Activated T-helper 1 cell treated with anti-CD3 and anti-CD28 coated beads, Interleukin-12 subunit alpha, Interleukin-12 subunit beta, Interleukin-2, Interleukin-4 antibody, amounts not matched to agents 30 ng/mL and 10 ng/mL and 1 ng/mL, durations not matched to agents 14 hours and 24 hours and 36 hours (primary cell): ENCODE measurements at places on chromosomes 6 and 20.
A peak's percentile ranks its signal among the peaks of the same experiment; 100 is the strongest.

DNA sequence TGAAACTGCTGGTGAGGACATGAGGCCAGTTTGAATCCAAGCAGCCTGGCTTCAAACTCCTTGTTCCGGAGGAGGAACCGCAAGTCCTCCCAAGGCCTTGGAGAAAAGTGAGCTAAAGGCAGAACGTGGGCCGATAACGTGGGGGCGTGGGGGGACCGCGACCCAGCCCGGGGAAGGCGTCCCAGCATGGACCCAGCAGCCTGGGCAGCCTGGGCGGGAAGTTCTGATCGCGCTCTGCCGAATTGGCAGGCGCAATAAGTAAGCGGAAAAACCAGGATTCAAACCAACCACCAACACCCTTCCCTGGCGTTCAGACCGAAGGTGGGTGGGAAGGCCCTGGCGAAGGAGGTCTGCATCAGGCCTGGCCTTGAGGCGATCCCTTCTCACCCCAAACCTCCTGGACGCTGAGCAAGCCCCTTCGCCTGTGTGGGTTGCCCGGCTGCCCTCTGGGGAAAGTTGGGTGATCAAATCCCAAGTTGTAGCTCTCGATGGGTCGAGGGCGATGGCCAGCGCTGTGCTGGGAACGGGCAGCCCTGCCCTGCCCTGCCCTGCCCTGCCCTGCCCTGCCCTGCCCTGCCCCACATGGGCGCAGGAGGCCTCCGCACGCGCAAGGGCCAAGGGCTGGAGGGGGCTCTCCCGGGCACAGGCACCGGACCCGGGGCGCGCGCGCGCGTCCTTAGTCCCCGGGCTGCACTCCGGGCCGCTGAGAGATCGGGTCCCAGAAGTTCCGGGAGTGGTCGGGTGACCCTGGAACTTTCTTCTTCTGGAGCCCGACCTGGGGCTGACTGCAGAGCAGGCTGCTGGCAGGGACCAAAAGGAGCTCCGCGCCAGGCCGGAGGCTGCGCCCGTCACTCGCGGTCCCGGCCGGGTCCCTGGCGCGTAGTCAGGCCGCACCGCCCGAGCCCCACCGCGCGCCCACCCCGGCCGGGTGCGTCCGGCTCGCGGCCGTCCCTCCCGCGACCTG lies 637 bp upstream of the SLC22A3 start:
- no peak for DNase-seq

DNA sequence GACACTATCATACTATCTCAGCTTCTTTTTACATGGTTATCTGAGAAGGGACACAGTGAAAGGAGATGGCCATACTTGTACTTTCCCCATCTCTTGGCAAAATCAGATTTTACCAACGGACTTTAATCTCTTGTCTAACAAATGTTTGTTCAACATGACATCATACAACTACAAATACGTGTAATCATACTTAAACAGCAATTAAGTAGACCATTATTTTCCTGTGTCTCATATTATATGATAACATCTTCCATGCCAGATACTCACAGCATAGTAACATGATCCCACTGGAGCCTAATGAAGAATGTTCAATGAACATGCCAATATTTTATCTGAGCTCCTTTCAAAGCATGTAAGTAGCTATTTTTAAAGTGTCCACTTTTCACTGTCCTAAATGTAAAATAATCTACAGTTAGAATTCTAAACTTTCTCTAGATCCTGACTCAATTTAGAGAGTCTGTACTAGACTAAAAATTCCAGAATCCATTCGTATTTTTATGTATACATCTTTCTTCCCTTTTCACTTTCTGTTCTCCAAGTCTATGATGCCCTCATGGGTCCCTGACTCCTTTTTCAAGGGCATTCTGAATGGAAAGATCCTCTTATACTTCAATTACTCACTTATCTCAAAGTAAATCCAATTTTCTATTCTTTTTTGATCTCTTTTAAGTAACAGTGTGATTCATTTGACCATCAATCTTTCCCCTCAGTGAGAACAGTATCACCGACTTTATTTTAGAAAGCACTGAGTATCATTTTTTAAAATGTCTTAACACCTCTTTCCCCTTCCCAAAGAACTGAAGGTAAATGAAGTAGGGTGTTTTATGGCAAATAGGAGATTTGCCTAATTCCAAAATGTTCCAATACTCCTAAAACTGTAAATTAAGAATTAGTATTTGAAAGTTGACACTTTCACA lies 133.5 kb downstream of the CDK19 start:
- DNase-seq: no peak

- DNase-seq: no peak
Measured at GRCh38 chr6:35690484-35690883, 1.8 kb upstream of the FKBP5 start.

DNA sequence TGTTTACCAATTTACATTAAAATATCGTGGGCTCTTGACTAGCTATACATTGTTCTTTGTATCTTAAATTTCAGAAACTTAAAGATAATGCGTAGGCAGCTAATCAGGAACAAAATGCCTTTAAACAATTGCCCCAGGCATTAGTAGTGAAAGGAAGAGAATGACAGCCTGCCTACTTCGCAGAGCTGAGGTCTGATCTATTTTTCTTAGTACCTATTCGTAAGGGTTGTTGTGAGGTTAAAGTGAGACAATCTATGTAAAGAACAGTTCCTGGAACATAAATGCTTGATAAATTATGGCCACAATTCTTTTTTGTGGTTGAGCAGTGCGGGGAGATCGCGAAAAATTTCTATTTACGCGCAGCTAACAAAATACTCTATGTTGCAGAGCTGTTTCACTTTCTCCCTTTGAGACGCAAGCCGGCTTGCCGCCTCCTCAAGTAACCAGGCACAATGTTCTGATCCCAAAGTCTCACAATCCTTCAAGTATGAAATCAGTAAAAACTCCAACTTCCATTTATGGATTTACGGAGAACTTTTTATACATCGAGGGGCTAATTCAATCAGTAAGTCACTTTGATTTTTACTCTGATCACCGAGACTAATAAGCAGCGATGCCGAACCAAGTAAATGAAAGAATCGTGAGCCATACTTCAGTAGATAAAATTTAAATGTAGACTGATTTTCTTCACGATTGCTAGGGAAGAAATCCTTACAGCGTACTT lies 878 bp upstream of the PNRC1 start:
- peak; percentile 56 for DNase-seq

- DNase-seq: no peak
Measured at GRCh38 chr6:151026041-151026663, 160.7 kb downstream of the MTHFD1L start.

GRCh38 chr6:162685586-162685985 lies 42.0 kb downstream of the PRKN start:
- no peak for DNase-seq

GRCh38 chr6:23731609-23732008 lies 394.4 kb upstream of the NRSN1 start:
- DNase-seq: no peak

- no peak for DNase-seq
Measured at GRCh38 chr20:54068966-54069365, 1.4 kb downstream of the BCAS1 start.

DNA sequence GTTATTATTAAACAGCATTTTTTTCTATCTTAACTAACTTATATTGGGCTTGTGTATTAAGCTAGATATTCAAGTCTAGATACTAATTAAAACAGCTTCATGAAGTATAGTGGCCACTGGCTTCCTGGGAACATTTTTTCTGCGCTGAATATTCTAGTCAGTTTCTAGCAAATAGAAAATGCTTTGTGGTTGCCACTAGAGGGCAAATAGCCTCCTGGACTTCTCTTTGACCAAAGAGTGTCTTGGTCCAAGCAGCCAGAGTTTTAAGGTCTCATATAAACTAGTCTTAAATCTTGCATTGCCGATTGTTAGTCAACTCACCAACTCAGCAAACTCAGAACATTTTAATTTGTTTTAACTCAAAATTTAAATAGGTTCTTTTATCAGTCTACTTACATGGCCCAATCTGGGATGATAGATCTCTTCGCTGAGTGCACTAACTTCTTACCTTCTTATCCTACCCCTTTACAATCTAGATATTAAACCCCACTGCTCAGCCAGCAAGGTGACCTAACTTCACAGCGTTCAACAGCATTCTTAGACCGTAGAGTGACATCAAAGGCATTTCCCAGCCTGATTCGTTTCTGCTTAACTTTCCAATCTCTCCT lies 24.6 kb upstream of the ID4 start:
- no peak for DNase-seq

GRCh38 chr6:25167961-25168360 lies 111.2 kb upstream of the CARMIL1 start:
- DNase-seq: no peak

DNA sequence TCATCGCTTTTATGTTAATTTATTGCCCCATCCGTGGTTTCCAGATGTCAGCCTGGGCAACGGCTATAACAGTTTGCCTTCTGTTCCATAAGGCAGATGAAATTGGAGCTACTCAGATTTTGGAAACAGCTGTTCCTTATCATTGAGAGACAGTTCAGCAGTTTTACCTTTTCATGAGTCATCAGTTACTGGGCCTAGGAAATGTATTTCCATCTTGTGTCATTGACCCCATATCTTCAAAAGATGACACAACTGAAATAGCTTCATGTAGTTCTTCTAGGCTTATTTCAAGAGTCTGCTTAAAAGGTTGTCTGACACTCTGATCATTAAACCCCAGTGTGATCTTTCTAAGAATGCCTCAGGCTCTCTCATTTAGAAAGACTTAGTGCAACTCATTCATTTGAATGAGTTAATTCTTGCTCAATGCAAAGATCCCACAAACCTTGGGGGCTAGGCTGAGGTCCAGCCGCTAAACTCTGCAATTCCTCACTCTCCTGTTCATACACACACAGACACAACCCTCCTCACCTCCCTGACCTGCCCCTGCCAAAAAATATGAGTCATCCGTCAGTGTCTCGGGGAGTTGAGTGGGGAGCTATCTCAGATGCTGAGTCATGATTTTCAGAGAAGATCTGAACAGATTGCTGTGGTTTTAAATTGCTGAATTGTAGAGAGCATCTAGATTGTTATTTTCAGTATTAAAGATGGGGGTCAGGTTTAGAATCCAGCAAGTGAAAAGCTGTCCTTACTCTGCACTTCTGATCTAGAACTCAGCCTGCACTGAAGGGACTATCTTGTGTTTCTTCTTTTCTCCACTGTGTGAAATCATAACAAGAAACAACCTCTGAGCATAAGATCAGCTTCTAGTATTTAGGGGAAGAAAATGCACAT lies 61.8 kb downstream of the RPP40 start:
- peak; percentile 26 for DNase-seq

DNA sequence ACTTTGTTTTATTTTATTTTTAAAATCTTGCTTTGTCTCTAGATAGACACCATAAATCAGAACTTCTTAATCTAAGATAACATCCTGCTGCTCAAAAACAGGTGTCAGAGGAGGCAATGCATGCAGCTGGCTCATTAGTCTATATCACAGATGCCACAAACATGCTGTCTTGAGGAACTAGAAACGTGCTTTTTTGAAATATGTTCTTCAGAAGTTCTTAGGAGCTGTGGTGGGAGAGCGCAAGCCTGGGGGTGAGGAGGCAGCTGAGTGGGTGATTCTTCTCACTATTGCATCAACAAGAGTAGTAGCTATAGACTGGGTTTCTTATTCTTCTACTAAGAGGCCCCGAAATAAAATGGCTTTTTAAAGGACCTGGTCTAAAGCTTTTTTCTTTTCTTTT lies 23.4 kb downstream of the IL22RA2 start:
- no peak for DNase-seq

DNA sequence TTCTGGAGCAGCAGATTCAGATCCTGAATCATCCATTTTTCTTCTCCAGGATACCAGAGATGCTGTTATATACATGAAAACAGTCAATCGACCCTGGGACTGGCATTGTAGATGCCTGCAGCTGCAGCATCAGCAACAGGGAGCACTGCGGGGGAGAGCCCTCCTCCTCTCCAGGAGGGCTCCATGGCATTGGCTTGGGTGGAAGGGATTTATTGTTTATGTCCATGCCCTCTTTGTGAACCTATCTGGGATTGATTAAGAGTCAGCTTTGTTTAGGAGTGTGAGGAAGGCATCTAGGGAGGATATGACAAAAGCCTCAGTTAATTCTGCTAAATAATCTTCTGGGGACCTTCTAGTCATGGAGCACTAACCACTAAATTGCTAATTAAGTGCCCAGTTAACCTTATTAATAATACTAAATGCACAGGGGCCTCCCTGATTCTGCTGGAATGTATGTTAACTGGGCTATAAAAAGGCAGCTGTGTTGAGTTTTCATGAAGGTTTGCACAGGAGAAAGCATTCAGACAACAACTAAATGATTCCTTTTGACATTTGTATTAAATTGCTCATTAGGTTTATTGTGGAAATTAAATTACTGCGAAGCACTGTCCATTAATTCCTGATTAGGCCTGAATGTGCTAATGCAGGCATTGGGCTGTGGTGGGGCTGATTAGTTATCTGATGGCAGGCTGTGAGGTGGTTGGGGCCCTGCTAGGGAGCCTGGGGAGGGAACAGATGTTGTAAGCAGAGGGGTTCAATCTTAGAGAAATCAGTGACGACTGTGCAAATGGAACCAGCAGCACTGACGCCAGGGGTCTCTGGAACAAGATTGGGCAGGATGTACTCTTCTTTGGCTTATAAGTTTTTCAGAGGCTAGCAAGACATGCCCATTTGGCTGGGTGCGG lies 57.6 kb downstream of the IMPG1 start:
- no peak for DNase-seq

- no peak for DNase-seq
Measured at GRCh38 chr20:17357238-17357637, 130.4 kb downstream of the PCSK2 start.

DNA sequence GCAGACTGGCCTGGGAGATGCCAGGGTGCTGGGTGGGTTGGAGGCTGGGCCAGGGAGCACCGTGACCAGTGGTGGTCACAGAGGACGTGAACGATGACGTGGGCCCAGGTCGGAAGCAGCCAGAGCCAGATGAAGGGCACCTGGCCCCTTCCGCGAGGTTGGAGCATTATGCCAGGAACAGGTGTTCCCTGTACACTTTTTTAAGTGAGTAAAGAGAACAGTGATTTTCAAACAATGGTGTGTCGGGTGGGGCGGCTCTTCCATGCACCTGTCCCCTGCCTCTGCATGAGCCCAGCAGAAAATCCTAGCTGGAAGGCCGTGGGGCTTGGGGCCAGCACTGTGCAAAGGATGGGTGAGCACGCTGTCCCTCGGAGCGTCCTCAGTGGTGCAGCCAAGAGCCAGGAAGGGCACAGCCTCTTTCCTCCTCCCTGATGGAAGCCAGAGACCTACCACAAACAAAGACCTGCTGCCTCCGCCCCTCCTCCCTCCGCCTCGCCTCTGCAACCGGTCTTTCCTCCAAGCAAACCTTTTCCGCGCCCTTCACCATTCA lies 350.5 kb downstream of the ZFAND3 start:
- no peak for DNase-seq

- no peak for DNase-seq
Measured at GRCh38 chr20:43925801-43926200, 11.1 kb downstream of the TOX2 start.

GRCh38 chr6:26450240-26450639 lies 7.5 kb upstream of the BTN2A1 start:
- no peak for DNase-seq

GRCh38 chr6:129104131-129104530 lies 221.2 kb downstream of the LAMA2 start:
- DNase-seq: no peak

GRCh38 chr20:46371656-46372055 lies 34.8 kb downstream of the ELMO2 start:
- no peak for DNase-seq
